ENCODE measurements at places on chromosomes 7 and 10. TPM values are rescaled to one million over a fixed set of nuclear protein-coding genes. Genes with fewer than 3 reads are reported as not detected.

DNA sequence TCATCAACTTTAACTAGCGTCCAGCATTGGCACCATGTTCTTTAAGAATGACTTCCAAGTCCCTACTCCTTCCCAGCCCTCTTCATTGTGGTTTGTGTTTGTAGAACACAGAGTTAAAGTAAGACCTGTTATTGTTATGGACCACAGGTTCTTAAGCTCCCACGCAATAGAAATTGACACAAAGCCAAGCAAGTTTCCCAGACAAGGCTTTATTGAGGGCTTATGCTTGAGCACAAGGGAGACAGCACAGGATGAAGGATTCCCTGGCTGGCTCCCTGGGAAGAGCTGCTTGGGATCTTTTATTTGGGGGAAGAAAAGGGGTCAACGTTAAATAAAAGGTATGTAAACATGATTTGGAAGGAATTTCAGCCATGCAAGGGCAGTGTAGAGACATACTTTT is 44.3 kb upstream of the PRKCQ start:
- no peaks in the 10 kb centered on the region for H3K27me3 ChIP-seq
- peaks cover 2% of the 10 kb centered on the region for H3K36me3 ChIP-seq
- DNase-seq = no peak
- H3K4me1 ChIP-seq = peaks cover 19% of the 10 kb centered on the region

- H3K27ac ChIP-seq = no peak overlapping the region
- no peak overlapping the region for H3K4me3 ChIP-seq
- H3K4me1 ChIP-seq = peaks cover 20% of the 10 kb centered on the region
- no peaks in the 10 kb centered on the region for H3K27me3 ChIP-seq
- H3K36me3 ChIP-seq = peaks cover 40% of the 10 kb centered on the region
These were observed 22.4 kb downstream of the GATA3 start for GRCh38 chr10:8076933-8077332.

DNA sequence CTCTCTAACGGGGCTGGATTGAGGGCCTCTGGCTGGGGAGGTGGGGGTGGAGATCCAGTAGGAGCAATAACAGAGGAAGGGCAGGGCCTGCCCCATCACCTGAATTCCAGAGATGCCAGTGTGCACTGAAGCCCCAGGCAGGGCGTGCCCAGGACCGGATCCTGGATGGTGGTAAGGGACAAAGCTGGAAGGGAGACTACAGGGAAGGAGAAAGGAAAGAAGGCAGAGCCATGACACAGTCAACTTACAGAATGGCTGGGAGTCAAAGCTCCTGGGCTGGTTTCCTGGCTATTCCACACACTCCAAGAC is 666 bp downstream of the TMEM139 start:
- DNase-seq = no peak
- peaks cover 38% of the 10 kb centered on the region for H3K4me1 ChIP-seq
- peaks cover 22% of the 10 kb centered on the region for H3K36me3 ChIP-seq
- no peak overlapping the region for H3K4me3 ChIP-seq
- H3K27me3 ChIP-seq = no peaks in the 10 kb centered on the region
- no peak overlapping the region for H3K27ac ChIP-seq

- H3K4me3 ChIP-seq = no peak overlapping the region
- no peaks in the 10 kb centered on the region for H3K27me3 ChIP-seq
- no peaks in the 10 kb centered on the region for H3K4me1 ChIP-seq
- no peaks in the 10 kb centered on the region for H3K36me3 ChIP-seq
These were observed 236.6 kb downstream of the PARD3 start for GRCh38 chr10:34578468-34578867.

The CHRM2 gene
- not detected for total RNA-seq

The PAPOLB gene
- not detected for total RNA-seq

DNA sequence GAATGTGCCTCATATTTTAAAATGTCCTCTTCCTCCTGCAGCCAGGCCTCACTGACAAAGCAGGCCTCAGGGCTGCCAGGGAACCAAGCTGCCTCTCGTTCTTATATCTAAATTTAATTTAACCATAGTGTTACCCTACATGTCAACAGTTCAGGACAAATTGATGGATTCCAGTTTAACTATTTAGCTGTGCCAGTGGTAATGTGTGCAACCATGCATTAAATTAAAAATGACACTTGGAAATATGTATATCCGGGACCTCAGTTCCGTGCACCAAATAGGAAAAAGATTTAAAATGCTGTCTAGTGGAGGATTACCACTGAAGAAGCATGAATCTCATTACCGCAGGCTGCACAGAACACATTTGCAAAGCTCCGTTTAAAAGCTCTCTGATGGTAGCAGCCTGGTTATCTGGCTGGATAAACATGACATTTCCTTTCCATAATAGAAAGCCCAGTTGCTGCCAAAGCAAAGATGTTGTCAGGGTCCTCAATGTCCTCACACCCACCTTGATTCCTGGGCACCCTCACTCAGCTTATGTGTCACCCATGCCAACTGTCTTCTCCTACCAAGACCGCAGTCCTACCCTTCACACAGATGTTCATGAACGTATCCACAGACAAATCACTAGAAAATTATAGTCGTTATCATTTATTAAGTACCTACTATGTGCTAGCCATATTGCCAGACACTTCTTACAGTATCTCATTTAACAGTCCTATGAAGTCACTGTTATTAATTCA is 73.3 kb upstream of the FRMD4A start:
- H3K4me1 ChIP-seq = peaks cover 6% of the 10 kb centered on the region
- H3K27me3 ChIP-seq = peaks cover 59% of the 10 kb centered on the region
- DNase-seq = no peak
- no peaks in the 10 kb centered on the region for H3K36me3 ChIP-seq
- H3K27ac ChIP-seq = no peak overlapping the region

DNA sequence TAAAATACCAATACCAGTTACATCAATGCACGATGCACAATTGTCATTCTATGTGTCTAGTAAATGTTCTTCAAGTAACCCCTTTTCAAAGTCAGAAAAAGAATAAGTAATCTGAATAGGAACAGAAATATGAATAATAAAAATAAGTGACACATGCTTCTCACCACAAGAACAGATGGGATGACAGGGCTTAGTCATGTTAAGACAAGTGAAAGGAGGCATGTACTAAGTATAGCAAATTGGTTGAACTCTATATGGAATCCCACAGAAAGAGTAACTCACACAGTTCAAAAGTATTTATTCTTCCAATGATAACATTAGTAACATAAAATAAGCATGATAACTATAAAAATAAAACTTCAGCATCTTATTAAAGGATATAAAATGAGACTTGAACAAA is 100.9 kb upstream of the TAS2R16 start:
- no peaks in the 10 kb centered on the region for H3K27me3 ChIP-seq
- H3K4me3 ChIP-seq = no peak overlapping the region
- no peaks in the 10 kb centered on the region for H3K4me1 ChIP-seq
- DNase-seq = no peak
- H3K36me3 ChIP-seq = no peaks in the 10 kb centered on the region
- H3K27ac ChIP-seq = no peak overlapping the region

The GRID2IP gene
- 0.18 TPM for total RNA-seq

GRCh38 chr10:77179015-77179695 is 458.5 kb downstream of the KCNMA1 start:
- H3K4me3 ChIP-seq = no peak overlapping the region
- H3K27me3 ChIP-seq = peaks cover 3% of the 10 kb centered on the region
- H3K4me1 ChIP-seq = no peaks in the 10 kb centered on the region
- H3K36me3 ChIP-seq = no peaks in the 10 kb centered on the region

DNA sequence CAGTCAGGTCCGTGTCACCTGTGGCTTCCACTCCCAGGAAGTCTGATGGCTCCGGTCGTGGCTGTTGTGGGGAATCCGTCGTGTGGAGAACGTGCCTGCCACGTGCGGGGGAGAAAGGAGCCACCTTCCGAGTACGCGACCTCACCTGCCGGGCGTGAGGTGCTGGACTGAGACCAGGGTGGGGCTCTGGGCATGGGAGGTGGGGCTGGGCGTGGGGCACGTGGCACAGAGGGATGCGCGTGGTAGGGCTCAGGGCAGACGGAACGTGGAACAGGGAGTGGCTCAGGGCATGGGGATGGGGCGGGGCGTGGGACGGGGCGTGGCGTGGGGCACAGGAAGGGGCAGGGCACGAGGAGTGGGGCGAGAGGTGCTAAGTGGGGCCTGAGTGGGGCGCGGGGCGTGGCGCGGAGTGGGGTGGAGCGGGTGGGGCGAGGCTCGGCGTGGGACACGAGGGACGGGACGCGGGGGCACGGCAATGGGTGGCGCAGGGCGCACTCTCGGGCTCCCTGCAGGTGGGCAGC is 64.8 kb downstream of the C10orf143 start:
- H3K4me3 ChIP-seq = no peak overlapping the region
- H3K27me3 ChIP-seq = no peaks in the 10 kb centered on the region
- no peaks in the 10 kb centered on the region for H3K36me3 ChIP-seq
- H3K4me1 ChIP-seq = no peaks in the 10 kb centered on the region
- H3K27ac ChIP-seq = no peak overlapping the region

GRCh38 chr7:24500599-24500998 is 72.7 kb upstream of the PALS2 start:
- peaks cover 3% of the 10 kb centered on the region for H3K27me3 ChIP-seq
- no peaks in the 10 kb centered on the region for H3K4me1 ChIP-seq
- DNase-seq = no peak
- no peaks in the 10 kb centered on the region for H3K36me3 ChIP-seq
- H3K27ac ChIP-seq = no peak overlapping the region

The RARRES2 gene
- total RNA-seq = not detected

DNA sequence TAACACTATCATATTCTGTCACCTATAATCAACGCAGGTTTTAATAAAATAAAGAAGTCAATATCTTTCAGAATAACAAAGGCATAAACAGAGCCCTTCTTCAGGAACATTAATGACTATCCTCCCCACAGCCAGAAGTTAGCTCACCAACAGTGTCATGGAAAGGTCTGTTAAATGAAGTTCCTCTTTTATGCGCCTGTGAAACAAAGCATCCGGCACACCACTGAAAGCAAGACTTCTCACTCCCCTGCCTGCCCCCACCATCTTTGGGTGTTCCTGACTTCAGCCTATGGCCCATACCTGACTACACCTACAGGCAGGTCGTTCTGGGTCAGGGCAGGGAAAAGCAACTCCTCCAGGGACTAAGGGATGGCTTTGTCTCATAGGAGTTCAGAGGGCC is 205.4 kb downstream of the FANK1 start:
- H3K36me3 ChIP-seq = no peaks in the 10 kb centered on the region
- no peaks in the 10 kb centered on the region for H3K4me1 ChIP-seq
- no peak overlapping the region for H3K27ac ChIP-seq
- H3K27me3 ChIP-seq = no peaks in the 10 kb centered on the region

DNA sequence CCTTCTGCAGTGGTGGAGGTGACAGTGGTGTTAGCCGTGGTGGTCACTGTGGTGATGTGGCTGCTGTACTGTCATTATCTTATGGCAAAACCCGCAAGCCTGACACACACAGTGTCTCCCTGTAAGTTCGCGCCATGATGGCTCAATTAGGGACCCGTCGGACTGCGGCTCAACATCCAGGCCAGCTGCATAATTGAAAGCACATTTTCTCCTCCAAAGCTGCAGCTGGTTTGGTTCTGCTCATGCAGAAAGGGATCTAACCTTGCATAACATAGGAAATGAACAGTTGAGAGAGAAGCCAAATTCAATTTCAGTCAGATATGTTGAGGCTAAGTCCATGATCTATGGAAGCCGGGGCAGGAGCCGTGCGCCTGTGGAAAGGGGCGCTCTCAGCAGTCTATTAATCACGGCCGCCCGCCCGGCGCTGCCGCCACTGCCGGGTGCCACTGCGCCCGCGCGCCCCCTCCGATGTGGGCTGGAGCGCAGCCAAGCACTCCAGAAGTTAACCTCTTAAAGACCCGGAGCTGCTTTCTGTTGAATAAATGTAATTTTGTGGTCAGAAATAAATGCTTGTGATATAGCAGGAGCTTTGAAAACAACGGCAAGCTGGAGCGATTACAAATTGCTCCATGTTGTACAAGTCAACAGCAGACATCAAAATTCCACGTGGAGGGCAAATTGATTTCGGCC is 227.7 kb downstream of the CUX1 start:
- no peaks in the 10 kb centered on the region for H3K27me3 ChIP-seq
- H3K4me1 ChIP-seq = peaks cover 20% of the 10 kb centered on the region
- H3K4me3 ChIP-seq = no peak overlapping the region
- H3K27ac ChIP-seq = no peak overlapping the region
- peak; percentile 12 for DNase-seq

GRCh38 chr10:58653139-58653538 is 140.5 kb downstream of the BICC1 start:
- no peaks in the 10 kb centered on the region for H3K27me3 ChIP-seq
- H3K4me1 ChIP-seq = no peaks in the 10 kb centered on the region
- no peak for DNase-seq
- no peak overlapping the region for H3K27ac ChIP-seq

GRCh38 chr7:44051611-44052220 is 7.2 kb downstream of the DBNL start:
- peak overlapping the region; percentile 57 for H3K27ac ChIP-seq
- no peaks in the 10 kb centered on the region for H3K27me3 ChIP-seq
- no peak overlapping the region for H3K4me3 ChIP-seq
- DNase-seq = no peak
- H3K36me3 ChIP-seq = peaks cover 53% of the 10 kb centered on the region
- H3K4me1 ChIP-seq = peaks cover 57% of the 10 kb centered on the region

DNA sequence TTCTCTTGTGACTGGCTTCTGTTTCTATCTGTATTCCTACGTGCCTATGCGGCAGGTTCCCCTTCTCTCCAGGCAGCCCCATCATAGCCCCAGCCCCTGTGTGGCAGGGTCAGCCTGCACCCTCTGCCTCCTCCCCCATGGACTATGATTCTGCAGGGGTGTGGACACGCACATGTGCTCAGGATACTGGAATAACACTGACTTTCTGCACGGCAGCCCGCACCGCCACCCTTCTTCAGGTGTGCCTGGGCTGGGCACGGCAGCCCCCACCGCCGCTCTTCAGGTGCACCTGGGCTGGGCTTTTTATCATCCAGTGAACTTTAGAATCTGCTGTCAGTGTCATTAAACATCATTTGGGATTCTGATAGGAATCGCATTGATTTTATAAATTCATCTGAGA is 202.6 kb upstream of the PPP2R2D start:
- DNase-seq = no peak
- H3K4me1 ChIP-seq = no peaks in the 10 kb centered on the region
- H3K27ac ChIP-seq = no peak overlapping the region
- no peaks in the 10 kb centered on the region for H3K36me3 ChIP-seq

GRCh38 chr7:155945670-155946325 is 133.5 kb upstream of the SHH start:
- no peak for DNase-seq
- peaks cover 17% of the 10 kb centered on the region for H3K4me1 ChIP-seq
- H3K36me3 ChIP-seq = no peaks in the 10 kb centered on the region
- H3K27me3 ChIP-seq = peaks cover 12% of the 10 kb centered on the region
- H3K4me3 ChIP-seq = no peak overlapping the region
- no peak overlapping the region for H3K27ac ChIP-seq

- DNase-seq = no peak
- no peak overlapping the region for H3K27ac ChIP-seq
- H3K4me1 ChIP-seq = no peaks in the 10 kb centered on the region
- H3K36me3 ChIP-seq = no peaks in the 10 kb centered on the region
- no peaks in the 10 kb centered on the region for H3K27me3 ChIP-seq
These were observed 9.5 kb upstream of the ADAM12 start for GRCh38 chr10:126397640-126398382.

All from activated CD8-positive, alpha-beta T cell treated with anti-CD3 and anti-CD28 coated beads for 36 hours (primary cell).